RWPE1 (cell line): ENCODE measurements at places on chromosomes 1 and 21.
A peak's percentile ranks its signal among the peaks of the same experiment; 100 is the strongest.

GRCh38 chr1:199743227-199743626 lies 284.3 kb upstream of the NR5A2 start:
- peak; percentile 53 for DNase-seq

DNA sequence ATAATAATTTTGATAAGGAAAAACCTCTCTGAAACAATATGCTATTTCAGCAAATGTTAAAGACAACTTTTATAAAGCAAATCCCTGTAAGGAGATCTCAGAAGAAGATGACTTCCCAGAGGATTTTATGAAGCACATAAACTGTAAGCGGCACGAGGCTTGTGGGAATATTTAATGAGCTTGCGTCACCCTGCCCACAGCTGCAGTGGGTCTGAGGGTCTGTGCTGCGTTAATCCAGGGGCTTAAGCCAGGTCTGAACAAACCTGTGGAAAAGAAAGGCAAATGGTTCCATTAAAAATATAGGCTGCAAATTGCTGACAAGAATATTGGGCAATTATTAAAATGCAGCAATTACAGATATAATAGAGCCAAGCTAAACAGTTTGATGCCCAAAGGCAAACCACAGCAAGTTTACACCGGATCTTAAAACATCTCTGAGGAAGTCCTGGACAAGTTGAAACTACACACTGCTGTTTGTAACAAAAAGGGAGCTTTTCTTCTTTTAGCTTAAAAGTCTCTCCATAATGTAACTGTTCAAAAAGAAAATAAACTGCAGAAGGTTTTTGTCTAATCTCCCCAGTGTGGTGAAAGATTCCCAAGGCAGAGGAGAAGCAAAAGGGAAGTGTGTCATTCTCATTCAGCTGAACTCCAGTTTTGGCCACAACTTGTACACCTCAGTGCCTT lies 21.8 kb downstream of the TGFBR3 start:
- DNase-seq, result peak; percentile 53

DNA sequence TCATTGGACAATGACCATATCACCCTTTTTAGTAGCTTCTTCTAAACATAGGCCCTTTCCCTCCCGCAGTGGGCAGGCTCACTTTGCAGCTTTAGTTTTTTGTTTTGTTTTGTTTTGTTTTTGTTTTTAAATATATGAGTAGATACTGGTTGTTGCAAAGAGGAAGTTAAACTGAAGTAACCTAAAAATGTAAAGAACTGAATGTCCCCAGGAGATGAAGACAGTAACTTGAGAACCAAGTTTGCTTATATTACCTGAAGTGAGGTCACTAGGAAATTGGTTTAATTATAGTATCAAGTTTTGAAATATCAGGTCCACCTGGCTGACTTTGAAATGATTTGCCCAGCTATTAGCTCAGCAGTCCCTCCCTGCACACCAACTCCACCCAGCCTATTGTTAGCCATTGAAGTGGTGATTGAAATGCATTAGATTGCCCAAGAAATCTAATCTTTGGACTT lies 18.2 kb downstream of the SMAP2 start:
- DNase-seq, result no peak

DNA sequence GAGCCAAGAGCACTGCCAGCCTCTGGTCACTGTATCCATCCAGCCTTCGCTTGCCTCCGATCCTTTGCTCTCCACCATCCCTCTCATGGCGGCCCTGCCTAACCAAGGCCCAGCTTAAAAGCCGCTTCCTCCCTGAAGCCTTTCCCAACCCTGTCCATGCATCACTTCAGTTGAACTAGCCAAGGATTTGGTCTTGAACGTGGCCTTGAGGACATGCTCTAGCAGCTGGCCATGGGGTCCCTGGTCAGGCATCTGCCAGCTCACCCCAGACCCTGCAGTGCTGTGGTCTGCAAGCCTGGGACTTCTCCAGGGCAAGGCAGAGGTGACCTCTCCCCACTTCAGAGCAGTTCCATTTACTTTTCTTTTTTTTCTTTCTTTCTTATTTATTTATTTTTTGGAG lies 5.1 kb upstream of the SYTL1 start:
- no peak for DNase-seq

DNA sequence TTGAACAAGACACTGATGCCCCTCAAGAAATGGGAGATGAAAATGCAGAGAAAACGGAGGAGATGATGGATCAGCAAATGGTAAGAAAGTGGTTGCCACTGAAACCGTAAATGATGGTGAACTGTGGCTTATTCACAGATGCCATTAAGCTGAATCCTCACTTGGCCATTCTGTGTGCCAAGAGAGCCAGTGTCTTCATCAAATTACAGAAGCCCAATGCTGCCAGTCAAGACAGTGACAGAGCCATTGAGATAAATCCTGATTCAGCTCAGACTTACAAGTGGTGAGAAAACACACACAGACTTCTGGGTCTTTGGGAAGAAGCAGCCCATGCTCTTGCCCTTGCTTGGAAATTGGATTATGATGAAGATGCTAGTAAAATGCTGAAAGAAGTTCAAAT lies 52.5 kb downstream of the NBPF6 start:
- no peak for DNase-seq

- DNase-seq, result no peak
Measured at GRCh38 chr1:168845140-168845539, 116.1 kb upstream of the DPT start.

GRCh38 chr21:29538115-29538514 lies 239.4 kb downstream of the BACH1 start:
- DNase-seq, result no peak

- DNase-seq, result no peak
Measured at GRCh38 chr1:94514095-94514727, 27.3 kb downstream of the F3 start.

- DNase-seq, result no peak
Measured at GRCh38 chr1:60274422-60275290, 201.1 kb upstream of the C1orf87 start.

GRCh38 chr1:216168546-216168945 lies 254.7 kb downstream of the USH2A start:
- no peak for DNase-seq
